PC-9 (cell line): ENCODE measurements at places on chromosomes 12 and 14. TPM values are rescaled to one million over a fixed set of nuclear protein-coding genes. Genes with fewer than 3 reads are reported as not detected.

The SLC7A8 gene
- 2.0 and 3.6 TPM in 2 replicates for total RNA-seq

The WNT1 gene
- total RNA-seq: not detected in 2 replicates

The BATF gene
- total RNA-seq: 55.7 and 79.0 TPM in 2 replicates

The MAP1LC3B2 gene
- 1.1 and 1.4 TPM in 2 replicates for total RNA-seq

The BCDIN3D gene
- total RNA-seq: 2.5 and 4.7 TPM in 2 replicates

The KRT7 gene
- 3,783 and 4,555 TPM in 2 replicates for total RNA-seq

The B3GNT4 gene
- 2.8 and 3.1 TPM in 2 replicates for total RNA-seq

The HHIPL1 gene
- 0.28 and 0.48 TPM in 2 replicates for total RNA-seq

The EPS8 gene
- total RNA-seq: 224 and 232 TPM in 2 replicates

The FAM234B gene
- 7.3 and 7.5 TPM in 2 replicates for total RNA-seq

The RIN3 gene
- total RNA-seq: 13.4 and 14.8 TPM in 2 replicates

The SPTB gene
- total RNA-seq: 0.50 and 1.5 TPM in 2 replicates

The SERPINA12 gene
- not detected in 2 replicates for total RNA-seq

The BHLHE41 gene
- 30.0 and 57.1 TPM in 2 replicates for total RNA-seq

The KCNMB4 gene
- 6.3 and 6.7 TPM in 2 replicates for total RNA-seq
